ENCODE measurements at places on chromosomes 16 and 17. TPM values are rescaled to one million over a fixed set of nuclear protein-coding genes. Genes with fewer than 3 reads are reported as not detected.

The SEC14L5 gene
- 2.0 TPM for total RNA-seq

The WNK4 gene
- total RNA-seq = 7.2 TPM

The KRT28 gene
- not detected for total RNA-seq

The GLTPD2 gene
- total RNA-seq = 23.6 TPM

The NPIPA7 gene
- total RNA-seq = not detected

The PIMREG gene
- 8.6 TPM for total RNA-seq

The USP36 gene
- 130 TPM for total RNA-seq

The CTDNEP1 gene
- 71.8 TPM for total RNA-seq

- no peaks in the 10 kb centered on the region for H3K36me3 ChIP-seq
- no peak for DNase-seq
- H3K4me3 ChIP-seq = no peak overlapping the region
- no peaks in the 10 kb centered on the region for H3K27me3 ChIP-seq
- H3K27ac ChIP-seq = no peak overlapping the region
Observed at GRCh38 chr16:68524069-68524820, 14.8 kb upstream of the ZFP90 start.

DNA sequence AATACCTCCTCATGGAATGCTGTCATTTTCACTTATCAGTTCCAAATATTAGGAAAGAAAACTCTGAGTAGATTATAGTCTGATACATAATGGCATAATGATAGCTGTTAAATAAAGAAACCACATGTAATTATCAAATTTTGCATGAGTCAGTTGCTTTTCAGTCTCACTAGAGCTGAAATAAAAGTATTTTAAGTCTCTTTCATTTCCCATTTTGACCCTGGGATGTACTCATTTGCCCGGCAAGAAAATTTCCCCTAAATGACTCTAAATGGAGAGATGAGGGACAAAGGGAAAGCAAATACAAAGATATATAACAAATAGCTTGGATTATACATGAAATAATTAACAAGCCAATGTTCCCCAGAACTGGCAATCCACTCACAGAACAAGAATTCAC, 47.9 kb upstream of the CPHXL start:
- no peaks in the 10 kb centered on the region for H3K27me3 ChIP-seq
- no peak overlapping the region for H3K27ac ChIP-seq
- no peaks in the 10 kb centered on the region for H3K4me1 ChIP-seq
- no peak for DNase-seq
- no peak overlapping the region for H3K4me3 ChIP-seq

GRCh38 chr17:17729620-17730249, 48.5 kb downstream of the RAI1 start:
- peak; percentile 56 for DNase-seq
- H3K4me1 ChIP-seq = peaks cover 27% of the 10 kb centered on the region
- H3K4me3 ChIP-seq = no peak overlapping the region
- no peaks in the 10 kb centered on the region for H3K27me3 ChIP-seq
- H3K27ac ChIP-seq = no peak overlapping the region

GRCh38 chr17:37683454-37683984, 40.3 kb upstream of the DDX52 start:
- no peaks in the 10 kb centered on the region for H3K36me3 ChIP-seq
- no peak overlapping the region for H3K4me3 ChIP-seq
- no peak for DNase-seq
- H3K27ac ChIP-seq = no peak overlapping the region

DNA sequence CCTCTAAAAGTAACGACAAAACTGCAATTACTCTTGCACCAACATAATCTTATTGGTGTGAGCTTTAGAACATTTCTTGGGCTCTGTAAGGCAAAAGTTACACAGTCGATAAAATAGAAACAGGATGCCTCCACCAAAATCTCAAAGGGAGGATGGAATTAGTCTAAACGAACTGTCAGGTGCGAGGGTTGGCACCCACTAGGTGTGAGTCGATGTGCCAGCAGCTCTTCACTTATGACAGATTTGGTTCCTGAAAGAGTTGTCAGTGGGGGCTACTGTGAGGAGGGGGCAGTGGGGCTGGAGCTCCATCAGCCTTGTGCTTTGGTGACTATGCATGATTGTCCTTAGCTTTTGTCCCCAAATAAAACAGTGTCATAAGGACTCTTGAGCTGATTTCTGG, 422.9 kb downstream of the TMEM114 start:
- no peaks in the 10 kb centered on the region for H3K27me3 ChIP-seq
- no peak overlapping the region for H3K27ac ChIP-seq
- no peak overlapping the region for H3K4me3 ChIP-seq
- no peaks in the 10 kb centered on the region for H3K36me3 ChIP-seq
- no peaks in the 10 kb centered on the region for H3K4me1 ChIP-seq
- DNase-seq = no peak

DNA sequence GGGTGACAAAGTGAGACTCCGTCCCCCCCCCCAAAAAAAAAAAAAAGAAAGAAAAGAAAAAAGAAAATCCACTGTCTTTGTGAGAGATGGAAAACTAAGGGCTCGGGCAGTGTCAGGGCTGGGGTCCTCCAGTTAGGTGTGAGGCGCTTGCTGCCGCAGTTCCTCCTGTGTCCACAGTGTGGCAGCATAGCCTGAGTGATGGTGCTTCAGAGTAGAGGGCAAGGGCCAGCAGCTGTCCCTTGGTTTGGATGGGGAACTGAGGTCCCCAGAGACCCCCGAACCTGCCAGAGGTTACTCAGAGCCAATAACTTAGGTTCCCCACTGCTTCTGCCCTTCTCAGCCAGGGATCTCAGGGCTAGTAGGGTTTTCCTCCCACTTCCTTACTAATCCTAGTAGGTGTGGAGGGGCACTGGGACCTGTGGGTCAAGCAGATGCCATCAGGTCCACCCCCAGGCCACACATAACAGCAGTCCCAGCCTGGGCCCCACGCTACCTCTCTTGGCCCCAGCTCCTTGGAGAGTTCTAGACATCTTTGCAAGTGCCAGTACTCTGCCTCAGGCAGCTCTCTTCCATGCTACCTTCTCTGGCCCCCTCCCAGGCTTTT, 7.9 kb upstream of the LLGL1 start:
- H3K4me1 ChIP-seq = no peaks in the 10 kb centered on the region
- H3K4me3 ChIP-seq = no peak overlapping the region
- H3K27me3 ChIP-seq = no peaks in the 10 kb centered on the region
- no peaks in the 10 kb centered on the region for H3K36me3 ChIP-seq

DNA sequence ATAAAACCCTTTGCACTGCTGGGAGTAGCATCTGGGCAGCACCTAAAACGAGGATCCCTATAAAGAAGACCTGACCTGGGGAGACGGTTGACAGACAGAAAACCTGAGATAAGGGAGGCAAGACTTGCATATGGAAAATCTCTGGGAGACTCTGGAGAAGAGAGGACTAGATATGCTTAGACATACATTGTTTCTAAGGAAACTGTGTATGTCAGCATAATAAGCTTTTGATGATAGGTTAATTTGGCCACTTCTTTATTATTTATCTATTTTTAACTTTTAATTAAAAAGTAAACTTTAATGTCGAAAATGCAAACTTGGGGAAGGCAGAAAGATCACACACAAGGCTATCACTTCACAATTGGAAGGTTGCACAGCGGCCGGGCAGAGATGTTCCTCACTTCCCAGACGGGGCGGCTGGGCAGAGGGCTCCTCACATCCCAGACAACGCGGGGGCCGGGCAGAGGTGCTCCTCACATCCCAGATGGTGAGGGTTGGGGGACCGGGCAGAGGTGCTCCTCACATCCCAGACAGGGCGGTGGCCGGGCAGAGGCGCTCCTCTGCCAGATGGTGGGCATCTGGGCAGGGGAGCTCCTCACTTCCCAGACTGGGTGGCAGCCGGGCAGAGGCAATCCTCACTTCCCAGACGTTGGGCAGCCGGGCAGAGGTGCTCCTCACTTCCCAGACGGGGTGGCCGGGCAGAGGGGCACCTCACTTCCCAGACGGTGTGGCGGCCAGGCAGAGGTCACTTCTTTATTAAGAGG, 64.3 kb upstream of the HS3ST3A1 start:
- no peak for DNase-seq
- H3K27ac ChIP-seq = no peak overlapping the region
- no peak overlapping the region for H3K4me3 ChIP-seq
- H3K4me1 ChIP-seq = no peaks in the 10 kb centered on the region
- no peaks in the 10 kb centered on the region for H3K36me3 ChIP-seq

GRCh38 chr17:2719861-2720260, 8.3 kb upstream of the CLUH start:
- no peaks in the 10 kb centered on the region for H3K4me1 ChIP-seq
- no peak for DNase-seq
- H3K36me3 ChIP-seq = no peaks in the 10 kb centered on the region
- no peak overlapping the region for H3K27ac ChIP-seq
- H3K4me3 ChIP-seq = no peak overlapping the region
- no peaks in the 10 kb centered on the region for H3K27me3 ChIP-seq

- peak overlapping the region; percentile 36 for H3K27ac ChIP-seq
- no peaks in the 10 kb centered on the region for H3K27me3 ChIP-seq
- DNase-seq = peak; percentile 91
Observed at GRCh38 chr16:69031877-69032301, 73.6 kb upstream of the HAS3 start.

DNA sequence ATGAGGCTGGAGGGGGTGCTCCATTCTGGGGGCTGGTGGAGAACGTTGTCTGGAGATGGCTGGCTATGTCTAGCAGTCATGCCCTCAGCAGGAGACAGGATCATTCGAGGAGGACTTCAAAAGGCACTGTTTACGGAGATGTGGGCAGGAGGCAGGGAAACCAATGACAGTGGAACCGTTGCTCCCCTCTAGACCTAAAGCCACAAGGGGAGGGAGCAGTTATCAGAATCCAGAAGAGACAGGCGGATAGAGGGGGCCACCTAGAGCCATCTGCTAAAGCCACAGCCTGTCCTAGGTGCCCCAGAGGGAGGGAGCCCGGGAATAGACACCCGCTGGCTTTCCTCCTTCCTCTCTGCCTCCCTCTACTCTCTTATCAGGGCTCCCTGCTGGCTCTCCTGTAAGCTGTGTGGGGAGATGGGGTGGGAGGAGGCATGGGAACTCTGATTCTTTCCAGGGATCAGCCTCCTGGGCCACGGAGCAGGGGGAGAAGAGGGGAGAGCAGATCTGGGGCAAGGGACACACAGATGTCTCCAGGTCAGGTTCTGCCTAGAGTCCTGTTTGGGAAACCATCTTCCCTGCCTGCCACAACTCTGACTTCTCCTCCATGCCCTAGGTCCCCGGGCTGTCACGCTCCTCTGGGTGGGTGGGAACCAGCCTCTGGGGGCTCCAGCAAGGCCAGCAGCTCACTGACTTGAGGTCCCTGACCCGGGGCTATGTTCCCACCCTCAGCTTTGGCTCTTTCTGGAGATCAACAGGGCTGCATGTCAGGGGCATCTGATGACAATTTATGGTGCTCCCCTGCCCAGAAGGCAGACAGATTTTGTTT, 42.3 kb downstream of the IRX3 start:
- H3K36me3 ChIP-seq = no peaks in the 10 kb centered on the region
- H3K4me3 ChIP-seq = no peak overlapping the region
- no peaks in the 10 kb centered on the region for H3K27me3 ChIP-seq
- no peak overlapping the region for H3K27ac ChIP-seq
- no peak for DNase-seq

GRCh38 chr16:14117051-14117450, 45.9 kb downstream of the MRTFB start:
- no peak for DNase-seq
- no peaks in the 10 kb centered on the region for H3K4me1 ChIP-seq
- no peak overlapping the region for H3K4me3 ChIP-seq
- H3K27me3 ChIP-seq = no peaks in the 10 kb centered on the region
- no peak overlapping the region for H3K27ac ChIP-seq

DNA sequence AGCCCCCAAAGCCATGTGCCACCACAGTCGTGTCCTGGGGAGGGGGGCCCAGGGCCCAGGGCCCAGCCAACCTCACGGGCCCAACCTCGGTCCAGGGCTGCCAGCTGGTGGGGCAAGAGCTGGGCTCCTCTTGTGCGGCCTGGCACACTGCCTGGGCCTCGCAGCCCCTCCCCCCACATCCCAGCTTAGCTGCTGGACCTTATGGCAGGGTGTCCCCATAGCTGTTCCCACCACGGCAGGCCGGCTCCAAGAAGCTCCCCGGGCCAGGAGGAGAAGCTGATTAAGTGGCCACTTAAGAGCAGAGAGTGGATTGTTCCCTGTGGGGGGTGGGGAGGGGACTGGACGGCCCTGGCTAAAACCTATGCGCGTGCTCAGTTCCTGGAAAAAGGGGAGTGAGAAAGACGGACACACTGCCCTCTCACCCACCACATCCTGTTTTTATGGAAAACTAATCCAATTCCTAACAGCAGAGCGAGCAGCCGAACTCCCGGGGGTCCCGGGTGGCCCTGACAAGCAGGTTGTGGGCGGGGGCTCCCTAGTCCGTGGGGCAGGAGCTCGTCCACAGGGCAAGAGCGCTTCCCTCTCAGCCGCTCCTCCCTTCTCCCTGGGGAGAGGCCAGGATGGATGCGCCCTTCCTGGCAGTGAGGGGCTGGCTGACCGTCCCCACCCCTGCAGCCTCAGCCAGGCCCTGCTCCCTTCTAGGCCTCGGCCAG, 16.8 kb downstream of the PIEZO1 start:
- H3K27me3 ChIP-seq = no peaks in the 10 kb centered on the region
- H3K4me1 ChIP-seq = peaks cover 16% of the 10 kb centered on the region
- H3K27ac ChIP-seq = peak overlapping the region; percentile 87
- no peak overlapping the region for H3K4me3 ChIP-seq
- no peaks in the 10 kb centered on the region for H3K36me3 ChIP-seq

- H3K27ac ChIP-seq = peak overlapping the region; percentile 40
- H3K36me3 ChIP-seq = no peaks in the 10 kb centered on the region
- no peaks in the 10 kb centered on the region for H3K4me1 ChIP-seq
- H3K4me3 ChIP-seq = peak overlapping the region; percentile 26
- no peaks in the 10 kb centered on the region for H3K27me3 ChIP-seq
Observed at GRCh38 chr16:85321509-85322271, 209.4 kb upstream of the CIBAR2 start.

GRCh38 chr17:74288785-74289184, 14.8 kb downstream of the DNAI2 start:
- H3K36me3 ChIP-seq = no peaks in the 10 kb centered on the region
- no peaks in the 10 kb centered on the region for H3K27me3 ChIP-seq
- DNase-seq = no peak
- H3K4me3 ChIP-seq = no peak overlapping the region

- peaks cover 22% of the 10 kb centered on the region for H3K36me3 ChIP-seq
- DNase-seq = peak; percentile 97
- no peaks in the 10 kb centered on the region for H3K27me3 ChIP-seq
- H3K4me3 ChIP-seq = peak within 1 kb of the TSS; percentile 89
- H3K27ac ChIP-seq = peak within 1 kb of the TSS; percentile 94
- H3K4me1 ChIP-seq = peaks cover 65% of the 10 kb centered on the region
Observed at GRCh38 chr16:679814-680624, at the start of gene STUB1. Gene STUB1, plus strand, starts transcription at chr16:680410. Its CDS starts 116 bp downstream, at chr16:680526.
